ENCODE measurements at places on chromosomes 3 and 15.

GRCh38 chr3:189324538-189325138 is 152.9 kb downstream of the TPRG1 start:
- DNase-seq, result no peak

DNA sequence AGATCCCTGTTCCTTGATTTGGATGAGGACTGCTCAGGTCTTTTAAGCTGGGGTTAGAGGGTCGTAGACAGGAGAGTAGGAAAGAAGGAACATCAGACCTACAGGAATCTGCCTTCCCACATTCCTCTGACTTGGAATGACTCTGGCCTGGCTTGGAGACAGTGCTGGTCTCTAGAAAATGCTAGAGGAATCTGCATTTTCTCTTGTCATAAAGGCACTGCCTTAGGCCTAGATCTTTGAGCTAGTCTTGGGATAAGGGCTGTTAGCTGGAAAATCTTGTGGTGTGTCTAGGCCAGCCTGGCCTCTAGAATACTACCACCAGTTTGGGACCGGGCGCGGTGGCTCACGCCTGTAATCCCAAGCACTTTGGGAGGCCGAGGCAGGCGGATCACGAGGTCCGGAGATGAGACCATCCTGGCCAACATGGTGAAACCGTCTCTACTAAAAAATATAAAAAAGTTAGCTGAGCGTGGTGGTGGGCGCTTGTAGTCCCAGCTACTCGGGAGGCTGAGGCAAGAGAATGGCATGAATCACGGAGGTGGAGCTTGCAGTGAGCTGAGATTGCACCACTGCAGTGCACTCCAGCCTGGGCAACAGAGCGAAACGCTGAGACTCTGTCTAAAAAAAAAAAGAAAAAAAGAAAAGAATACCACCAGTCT is 17.3 kb upstream of the BSN start:
- no peak for DNase-seq

DNA sequence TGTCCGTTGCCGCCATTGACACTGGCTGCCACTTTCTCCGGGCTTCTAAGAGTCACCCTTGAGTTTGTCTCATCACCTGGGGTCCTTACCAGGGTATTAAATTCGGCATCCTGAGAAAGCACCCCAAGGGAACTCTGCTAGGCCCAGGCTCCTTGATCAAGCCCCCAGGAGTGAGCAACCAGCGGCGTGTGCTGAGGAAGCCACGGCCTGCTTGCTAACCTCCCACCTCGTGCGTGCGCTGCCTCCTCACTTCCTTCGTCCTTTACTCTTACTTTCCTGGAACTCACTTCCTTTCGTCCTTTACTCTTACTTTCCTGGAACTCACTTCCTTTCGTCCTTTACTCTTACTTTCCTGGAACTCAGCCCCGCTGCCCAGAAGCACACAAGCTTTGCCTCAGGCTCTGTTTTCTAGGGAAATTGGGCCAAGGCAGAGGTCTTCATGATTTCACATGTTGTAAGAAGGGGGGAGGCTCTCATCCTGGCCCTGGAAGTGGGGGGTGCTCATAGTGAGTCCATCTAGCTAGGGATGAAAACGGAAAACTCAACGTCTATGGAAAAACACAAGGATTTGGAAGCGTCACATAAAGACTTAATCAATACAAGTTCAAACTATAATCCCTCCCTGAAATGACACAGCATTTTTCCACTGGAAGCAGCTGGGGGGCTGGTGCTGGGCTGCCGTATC is 36.7 kb upstream of the BDH1 start:
- no peak for DNase-seq

DNA sequence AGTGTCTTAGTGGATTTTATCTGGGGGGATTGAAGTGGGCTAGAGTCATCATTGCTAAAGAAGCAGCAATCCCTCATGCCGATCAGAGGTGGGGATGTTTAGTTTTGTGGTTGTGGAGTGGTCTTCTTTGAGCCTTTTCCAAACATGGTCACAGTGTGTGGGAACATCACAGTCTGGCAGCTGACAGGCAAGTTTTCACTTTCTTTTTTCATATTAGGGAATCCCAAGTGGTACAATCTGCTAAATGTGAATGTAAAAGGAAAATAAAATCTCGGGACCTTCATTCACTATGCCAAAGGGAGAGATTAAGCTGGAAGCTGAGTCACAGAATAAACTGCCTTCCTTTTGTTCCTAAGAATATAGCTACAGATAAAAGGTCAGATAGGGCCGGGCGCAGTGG is 10.4 kb upstream of the CX3CR1 start:
- no peak for DNase-seq

- DNase-seq, result no peak
Measured at GRCh38 chr15:72979791-72980190, 72.5 kb upstream of the NEO1 start.

Measured in NCI-H1694 treated with DMSO at 0.1 percent for 48 hours (cell line).